GM04504 (cell line): ENCODE measurements at places on chromosomes 12 and 14.
A peak's percentile ranks its signal among the peaks of the same experiment; 100 is the strongest.

GRCh38 chr12:124326871-124327270 is 32.0 kb downstream of the RFLNA start:
- DNase-seq, result no peak

DNA sequence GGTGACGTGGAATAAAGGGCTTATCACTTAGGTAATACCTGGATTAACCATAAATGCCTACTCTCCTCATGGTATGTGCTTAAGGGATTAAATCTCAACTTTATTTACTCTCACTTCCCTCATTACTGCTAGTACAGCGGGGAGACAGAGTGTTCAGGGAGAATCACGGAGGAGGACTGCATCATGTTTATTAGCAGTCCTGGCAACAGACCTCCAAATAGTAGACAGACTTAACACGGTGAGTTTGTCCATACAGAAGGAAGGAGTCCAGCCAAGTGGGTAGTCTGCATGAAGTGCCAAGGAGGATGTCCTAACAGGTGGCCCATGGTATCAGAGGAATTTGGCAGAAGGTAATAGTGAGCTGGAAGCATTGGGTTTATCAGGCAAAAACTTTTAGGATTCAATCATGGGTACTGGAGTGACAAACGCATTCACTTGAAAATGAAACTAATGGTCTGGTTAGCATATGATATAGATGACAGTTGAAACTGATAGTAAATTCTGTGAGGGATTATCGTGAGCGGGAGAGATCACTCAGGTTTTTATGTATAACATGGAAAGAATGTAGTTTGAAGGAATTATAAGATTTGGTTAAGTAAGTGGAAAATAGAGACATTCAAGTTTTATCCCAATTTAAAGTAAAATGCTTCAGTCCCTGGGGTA is 471.8 kb downstream of the TMEM117 start:
- DNase-seq, result no peak

- DNase-seq, result peak; percentile 62
Observed at GRCh38 chr14:32657081-32657480, 281.6 kb upstream of the NPAS3 start.

DNA sequence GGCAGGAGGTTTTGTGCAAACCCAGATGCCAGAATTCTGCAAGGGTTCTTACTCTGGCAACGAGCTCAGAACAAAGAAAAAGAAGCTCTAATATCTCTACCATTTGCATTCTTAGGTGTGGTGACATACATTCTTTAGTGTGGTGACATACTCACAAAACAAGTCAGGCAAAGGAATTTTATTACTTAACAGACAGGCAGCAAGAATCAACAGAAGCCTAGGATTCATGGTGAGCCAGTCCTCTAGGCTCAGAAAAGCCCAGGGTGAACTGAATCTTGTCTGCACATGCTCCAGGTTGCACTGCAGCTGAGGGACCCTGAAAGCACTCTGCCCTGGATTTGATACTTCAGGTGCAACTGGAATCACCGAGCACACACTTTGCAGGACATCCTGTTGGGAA is 122.4 kb upstream of the PTPRQ start:
- no peak for DNase-seq

- DNase-seq, result no peak
Observed at GRCh38 chr12:79252358-79253075, 387.9 kb downstream of the SYT1 start.

- DNase-seq, result no peak
Observed at GRCh38 chr12:27973487-27973890, 956 bp upstream of the PTHLH start.

DNA sequence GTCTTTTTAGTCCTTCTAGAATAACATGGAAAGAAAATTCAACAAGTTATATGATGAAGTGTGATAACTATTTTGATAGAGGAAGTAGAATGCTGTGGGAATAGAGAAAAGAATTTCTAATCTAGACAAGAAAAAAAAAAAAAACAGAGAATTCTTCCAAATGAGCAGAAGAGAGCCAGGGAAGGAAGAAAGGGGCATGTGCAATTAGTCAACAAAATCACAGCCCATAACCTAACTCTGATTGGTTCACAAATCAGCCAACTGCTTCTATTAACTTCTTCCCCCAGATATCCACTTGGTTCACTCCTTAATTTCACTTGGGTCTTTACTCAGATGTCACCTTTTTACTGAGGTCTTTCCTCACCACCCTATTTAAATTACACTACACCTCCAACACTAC is 69.5 kb downstream of the BTG1 start:
- no peak for DNase-seq

- DNase-seq, result peak; percentile 60
Observed at GRCh38 chr12:108597559-108598471, at the start of gene TMEM119. TMEM119 (minus strand) TSS chr12:108598084; CDS start chr12:108592383, 5,701 bp downstream.

- DNase-seq, result peak; percentile 41
Observed at GRCh38 chr14:93056166-93056839, 59.4 kb downstream of the ITPK1 start.

DNA sequence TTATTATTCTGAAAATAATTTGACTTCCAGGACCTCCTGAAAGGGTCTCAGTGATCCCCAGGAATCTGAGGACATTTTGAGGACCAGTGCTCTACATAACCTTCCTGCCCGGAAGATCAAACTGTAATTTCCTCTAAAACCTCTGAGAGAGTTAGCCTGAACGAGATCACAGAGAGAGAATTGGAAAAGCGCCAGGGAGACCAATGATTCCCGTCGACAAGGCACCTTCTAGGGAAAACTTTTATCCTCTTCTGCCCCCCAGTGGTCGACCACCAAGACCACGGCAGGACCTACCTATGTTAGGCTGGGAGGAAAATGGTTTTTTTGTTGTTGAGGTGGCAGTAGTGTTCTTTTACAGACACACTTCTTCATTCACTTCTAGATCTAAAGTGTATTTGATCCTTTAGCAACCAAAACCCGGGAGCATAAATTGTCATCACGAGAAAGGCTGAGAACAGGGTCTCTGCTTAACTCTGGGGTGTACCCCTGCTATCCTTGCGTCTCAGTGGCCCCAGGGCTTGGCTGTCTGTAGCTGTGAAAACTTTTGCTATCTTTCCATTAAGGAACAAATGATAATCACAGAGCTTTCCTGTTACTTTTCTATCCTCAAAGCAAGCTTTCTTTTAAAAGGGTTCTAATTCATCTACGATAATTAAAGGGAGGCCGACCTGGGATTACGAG is 62.9 kb upstream of the NID2 start:
- peak; percentile 85 for DNase-seq

GRCh38 chr12:41606468-41607445 is 418.6 kb downstream of the PDZRN4 start:
- DNase-seq, result no peak

GRCh38 chr14:99287269-99287942 is 15.4 kb upstream of the BCL11B start:
- DNase-seq, result no peak

DNA sequence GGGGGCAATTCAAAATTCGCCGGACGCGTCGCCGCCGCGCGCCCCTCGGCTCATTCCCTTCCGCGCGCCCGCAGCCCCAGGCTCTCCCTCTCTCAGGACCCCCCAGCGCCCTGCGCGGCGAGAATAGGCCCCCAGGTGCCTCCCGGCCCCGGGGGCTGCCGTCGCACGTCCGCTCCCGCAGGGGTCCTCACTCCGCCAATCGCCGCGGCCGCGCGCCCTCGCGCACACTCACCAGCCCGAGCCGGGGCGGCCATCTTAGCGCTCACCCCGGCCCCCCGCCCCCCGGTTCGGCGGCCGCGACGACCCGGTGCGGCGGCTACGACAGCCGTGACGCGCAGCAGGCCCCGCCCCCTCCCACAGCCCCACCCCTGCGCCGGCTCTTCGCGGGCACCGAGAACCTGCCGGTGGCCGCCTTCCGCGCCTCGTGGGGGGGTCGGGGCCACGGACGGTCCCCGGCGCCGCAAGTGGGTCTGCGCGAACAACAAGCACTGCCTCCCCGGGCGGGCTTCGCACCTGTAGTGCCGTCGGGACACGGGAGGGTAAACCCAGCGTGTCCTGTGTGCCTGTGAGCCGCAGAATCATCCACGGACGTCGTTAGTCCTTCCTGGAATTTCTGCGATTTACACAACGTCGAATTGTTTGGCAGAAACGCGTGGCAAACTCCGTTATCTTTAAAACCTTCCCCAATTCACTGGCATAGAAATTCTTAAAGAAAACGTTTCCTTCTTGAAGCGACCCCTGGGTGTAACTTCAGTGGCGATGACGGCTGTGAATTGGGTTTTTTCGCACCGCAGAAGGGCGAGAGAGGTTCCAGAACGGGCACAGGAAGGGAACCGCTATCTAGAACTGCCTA is 2.5 kb downstream of the USP44 start:
- no peak for DNase-seq

DNA sequence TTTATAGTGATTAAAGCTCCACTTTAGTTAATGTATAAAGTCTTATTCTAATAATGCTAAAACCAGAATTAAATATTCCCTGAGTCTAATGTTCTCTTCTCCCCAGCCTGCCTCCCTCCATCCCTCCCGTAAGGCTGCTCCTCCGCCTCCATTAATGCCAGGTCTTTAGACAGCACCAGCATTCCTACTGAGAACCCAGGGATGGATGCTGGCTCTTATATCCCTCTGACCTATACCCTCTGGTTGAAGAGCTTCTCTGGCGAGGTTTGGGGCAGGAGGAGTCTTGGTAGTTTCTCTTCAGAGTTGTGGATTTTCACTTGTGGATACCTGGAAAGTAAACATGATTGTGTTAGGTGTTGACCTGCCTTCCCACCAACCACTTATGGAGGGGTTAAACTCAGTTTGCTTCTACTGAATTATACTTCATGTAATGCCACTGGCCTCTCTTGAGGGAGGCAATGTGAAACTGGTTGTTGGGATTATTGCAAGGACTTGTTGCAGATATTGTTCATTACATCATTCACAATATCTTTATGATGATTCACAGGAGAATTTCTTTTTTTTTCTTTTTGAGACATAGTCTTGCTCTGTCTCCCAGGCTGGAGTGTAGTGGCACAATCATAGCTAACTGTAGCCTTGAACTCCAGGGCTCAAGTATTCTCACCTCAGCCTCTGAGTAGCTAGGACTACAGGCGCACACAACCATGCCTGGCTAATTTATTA is 11.1 kb upstream of the SMAGP start:
- DNase-seq, result no peak

DNA sequence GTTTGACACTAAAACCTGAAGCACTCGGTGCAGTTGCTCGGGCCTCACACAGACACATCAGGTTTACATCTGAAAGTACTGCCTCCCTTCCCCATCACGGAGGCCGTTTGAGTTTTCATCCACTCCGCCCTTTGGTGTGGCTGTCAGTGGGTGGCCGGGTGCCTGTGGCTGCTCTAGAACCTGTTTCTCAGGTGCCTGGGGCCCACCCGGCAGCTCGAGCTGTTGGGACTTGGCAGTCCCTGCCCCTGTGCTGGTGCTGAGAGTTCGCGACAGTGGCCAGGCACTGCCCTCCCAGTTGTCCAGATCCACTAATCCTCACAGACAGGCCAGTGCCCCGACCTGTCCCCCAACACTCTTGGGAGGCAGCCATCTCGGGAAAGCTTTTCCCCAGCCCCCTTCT is 22.4 kb downstream of the XRCC3 start:
- no peak for DNase-seq

- no peak for DNase-seq
Observed at GRCh38 chr14:105315211-105315721, 718 bp downstream of the PACS2 start.

DNA sequence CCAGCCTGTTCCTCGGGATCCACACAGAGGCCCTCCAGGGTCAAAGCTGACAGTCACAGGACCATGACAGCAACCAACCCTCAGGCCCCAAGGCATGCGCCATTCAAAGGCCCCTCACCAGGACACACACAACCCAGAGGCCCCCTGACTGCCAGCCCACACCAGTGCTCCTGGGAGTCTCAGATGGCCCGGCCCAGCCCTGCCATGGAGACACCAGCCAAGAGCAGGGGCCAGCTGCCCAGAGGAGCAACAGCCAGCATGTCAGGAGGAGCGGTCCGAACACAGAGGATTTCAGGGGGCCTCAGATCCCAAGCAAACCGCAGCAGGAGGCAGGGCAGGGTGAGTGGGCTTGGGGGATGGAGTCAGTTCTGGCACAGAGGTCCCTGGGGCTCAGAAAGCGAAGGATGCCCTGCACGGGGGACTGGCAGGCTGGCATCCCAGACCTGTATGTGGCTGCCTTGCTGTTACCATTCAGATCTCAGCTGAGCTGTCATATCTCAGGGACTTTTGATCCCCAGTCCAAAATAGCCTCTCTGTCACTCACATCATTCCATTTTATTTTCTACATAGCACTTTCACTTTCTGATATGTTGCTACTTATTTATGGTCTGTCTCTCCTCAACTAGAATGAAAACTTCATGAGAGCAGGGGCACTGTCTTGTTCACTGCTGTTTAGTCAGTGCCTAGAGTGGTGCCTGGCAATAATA is 4.8 kb downstream of the TMEM229B start:
- no peak for DNase-seq
